AG08395 (cell line): ENCODE measurements at places on chromosomes 2 and 18.
A peak's percentile ranks its signal among the peaks of the same experiment; 100 is the strongest.

DNA sequence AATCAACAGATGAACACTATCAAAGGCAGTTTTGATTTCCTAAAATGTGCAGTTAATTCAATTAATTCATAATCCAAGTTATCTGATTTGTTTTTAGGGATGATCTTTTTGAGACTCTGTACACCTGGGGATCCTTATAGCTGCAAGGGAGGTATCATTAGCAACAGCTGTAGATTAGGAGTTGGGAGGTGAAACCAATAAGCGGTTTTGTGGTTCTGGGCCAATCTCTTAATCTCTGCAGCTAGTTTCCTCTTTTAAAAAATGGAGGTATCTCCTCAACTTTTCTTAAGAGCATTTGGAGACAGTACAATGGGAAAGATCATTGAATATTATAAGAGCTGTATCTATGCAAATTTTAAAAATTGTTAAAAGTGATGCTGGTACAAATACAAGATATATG lies 126.0 kb downstream of the MC4R start:
- DNase-seq: no peak

- DNase-seq: no peak
These were observed 195.4 kb upstream of the RMP24 start for GRCh38 chr18:35777039-35777438.

DNA sequence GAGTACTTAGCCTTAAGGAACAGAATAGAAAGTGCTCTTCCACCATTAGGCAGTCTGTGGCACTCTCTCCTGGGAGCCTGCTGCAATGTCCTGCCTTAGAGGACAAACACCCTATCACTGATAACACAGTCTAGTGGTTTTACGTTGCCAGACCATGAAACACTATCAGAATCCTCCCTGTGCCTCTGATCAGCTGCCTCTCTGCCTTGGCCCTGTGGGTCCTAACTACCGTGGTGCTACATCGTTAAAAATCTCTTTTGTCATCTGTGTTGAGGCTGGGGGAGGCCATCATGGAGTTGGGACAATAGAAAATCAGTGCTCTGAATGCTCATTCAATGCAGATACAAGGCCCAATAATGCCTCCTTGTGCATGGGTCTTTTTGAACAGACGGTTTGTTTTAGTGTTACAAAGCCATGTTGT lies 11.9 kb upstream of the APCDD1 start:
- no peak for DNase-seq

DNA sequence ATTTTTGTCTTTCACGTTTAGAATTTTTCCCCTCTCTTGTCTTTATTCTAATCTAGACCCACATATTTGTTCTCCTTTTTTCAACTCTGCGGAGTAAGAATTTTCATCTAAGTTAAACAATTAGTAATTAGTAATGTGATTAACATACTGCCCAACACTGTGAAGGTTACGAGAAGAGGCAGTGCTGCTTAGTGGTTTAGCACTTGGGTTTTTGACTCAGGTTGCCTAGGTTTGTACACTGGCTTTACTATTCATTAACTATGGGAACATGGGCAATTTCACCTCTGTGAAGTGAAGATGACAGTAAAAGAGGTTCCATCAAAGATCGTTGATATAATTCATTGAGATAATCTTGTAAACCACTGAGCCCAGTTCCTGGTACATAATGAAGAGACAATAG lies 82.2 kb upstream of the PNPT1 start:
- DNase-seq: no peak

GRCh38 chr2:212327171-212327809 lies 211.3 kb downstream of the ERBB4 start:
- no peak for DNase-seq

DNA sequence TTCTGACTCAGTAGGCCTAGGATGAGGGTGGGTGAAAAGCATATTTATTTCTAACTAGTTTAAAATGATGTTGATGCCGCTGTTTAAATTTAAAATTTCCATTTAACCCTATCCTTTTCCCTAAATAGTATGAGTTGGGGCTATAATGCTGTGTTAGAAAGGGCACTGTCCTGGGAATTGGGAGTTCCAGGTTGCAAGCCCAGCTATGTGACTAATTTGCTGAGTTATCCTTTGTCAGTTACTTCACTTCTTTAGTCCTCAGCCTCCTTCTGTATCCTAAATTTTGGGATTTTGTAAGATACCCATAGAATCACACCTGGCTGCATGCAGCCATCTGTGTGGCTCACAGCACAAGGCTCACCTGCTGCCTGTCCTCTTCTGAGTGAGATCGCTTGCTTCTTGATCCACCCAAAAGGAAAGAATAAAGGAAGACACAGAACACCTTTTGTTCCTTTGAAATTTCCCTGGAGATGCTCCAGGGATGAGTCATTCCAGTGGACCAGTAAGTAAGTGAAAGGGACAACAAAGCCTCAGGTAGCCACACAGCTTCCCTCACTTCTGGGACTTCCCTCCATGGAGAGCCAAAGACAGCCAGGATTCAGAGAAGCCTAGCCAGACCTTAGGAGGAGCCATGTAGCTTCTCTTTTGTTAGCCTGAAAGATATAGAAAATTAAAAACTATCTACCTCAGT lies 97.2 kb downstream of the DTNA start:
- DNase-seq: no peak

DNA sequence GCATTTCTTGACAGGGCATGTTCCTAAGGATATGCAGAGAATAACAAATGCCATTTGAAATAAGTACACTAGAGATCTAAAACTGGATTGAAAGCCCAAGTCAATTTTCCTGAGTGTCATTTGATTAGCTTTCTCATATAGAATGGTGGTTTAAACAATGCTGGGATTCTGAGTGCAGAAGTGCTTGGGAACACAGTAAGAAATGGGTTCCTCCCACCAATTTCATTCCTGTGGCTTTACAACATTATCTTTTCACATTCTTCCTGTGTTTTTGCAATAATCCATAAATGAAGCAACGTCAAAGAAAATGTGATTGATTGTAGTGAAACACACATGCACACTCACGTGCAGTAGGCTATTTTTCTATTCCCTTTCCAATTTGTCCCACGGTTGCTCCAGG lies 1858.4 kb upstream of the PIK3C3 start:
- DNase-seq: no peak

- no peak for DNase-seq
These were observed 615.1 kb downstream of the IRS1 start for GRCh38 chr2:226184540-226184939.

DNA sequence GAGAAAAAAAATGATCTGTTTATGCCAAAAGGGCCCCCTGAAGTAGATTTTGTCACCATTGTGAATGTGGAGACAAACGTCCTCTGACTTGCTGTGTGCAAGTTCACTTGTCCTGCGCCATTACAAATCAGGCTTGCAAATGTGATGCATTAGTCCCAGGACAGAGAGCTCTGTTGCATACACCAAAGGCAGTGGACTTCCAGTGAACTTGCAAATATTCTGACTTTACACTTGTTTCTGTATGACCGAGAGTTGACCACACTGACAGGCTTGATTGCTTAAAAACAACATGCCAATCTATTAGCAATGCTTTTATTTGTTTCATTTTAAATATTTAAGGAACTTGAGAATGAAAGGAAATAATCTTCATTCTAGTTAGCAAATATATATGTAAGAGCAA lies 293.2 kb downstream of the PLCL1 start:
- no peak for DNase-seq

DNA sequence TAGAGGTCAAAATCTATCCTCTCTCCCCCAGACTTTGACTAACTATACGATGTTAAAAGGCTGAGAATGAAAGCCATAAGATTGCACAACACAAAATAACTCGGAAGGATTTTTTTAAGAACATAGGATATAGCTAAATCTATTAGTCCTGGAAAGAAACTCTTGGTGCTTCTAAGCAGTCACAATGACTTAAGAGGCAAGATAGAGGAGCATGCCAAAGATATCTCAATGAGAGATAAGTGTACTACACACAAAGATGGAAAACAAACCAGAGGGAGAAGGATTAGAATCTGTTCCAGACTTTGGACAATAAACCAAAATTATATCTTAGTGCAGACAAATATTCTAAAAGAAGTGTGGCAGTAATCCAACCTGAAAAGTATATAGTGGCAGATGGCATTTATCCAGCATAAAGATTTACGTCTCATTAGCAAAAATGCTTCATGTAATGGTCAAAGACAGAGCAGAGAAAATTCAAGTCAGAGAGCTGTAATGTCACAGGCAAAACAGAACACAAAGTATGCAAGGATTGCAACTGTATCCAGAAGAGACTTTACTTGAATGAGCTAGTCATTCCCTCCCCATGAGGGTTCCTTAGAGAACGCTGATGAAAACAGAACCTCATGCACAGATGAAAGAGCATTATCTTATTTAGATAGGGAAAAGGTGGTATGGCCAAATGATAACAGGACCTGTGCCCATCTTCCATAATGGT lies 28.8 kb upstream of the EVA1A start:
- DNase-seq: peak; percentile 19

DNA sequence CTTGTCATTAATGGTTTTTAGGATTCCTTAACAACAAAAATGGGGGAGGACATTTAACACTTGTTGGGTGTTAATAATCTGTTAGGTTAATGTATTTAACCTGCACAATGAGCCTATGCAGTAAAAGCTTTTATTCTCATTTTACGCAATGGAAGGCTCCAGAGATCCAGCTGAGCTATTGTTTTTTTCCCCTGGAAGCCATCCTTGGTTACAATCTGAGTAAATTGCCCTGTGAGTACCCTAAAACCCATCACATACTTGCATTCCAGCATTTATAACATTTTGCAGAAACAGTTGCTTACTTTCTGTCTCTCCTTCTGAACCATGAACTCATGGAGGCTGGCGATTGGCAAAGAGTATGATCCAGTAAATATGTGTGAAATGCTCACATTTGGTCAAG lies 30.2 kb upstream of the DOCK10 start:
- no peak for DNase-seq

DNA sequence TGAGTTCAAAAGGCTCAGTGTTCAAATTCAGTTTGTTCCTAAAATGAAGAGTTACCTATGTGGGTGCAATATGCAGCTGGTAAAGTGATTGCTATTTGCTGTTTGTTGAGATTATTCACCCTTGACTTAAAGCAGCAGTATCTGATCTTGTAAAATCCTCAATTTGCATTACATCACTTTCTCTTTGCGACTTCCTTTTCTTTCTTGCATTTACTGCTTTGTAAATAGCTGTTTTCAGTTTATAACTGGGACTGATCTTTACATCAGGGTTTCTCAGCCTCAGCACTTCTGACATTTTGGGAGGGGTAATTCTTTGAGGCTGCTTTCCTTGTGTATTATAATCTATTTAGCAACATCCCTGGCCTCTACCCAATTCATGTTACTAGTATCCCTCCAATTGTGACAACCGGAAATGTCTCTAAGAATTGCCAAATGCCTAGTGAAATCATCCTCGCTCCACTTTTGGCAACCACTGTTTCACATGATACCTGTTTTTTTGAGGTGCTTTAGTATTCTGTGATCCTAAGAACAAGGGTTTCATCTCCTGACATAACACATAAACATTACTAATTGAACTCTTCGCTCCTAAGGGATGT lies 12.1 kb upstream of the ERCC3 start:
- no peak for DNase-seq
